GOT3 (cell line): ENCODE measurements at places on chromosomes 13 and 19.

- no peak for DNase-seq
These were observed 38.0 kb upstream of the PNMA8B start for GRCh38 chr19:46533621-46534081.

GRCh38 chr13:87123987-87124784 is 547.0 kb upstream of the SLITRK5 start:
- no peak for DNase-seq

DNA sequence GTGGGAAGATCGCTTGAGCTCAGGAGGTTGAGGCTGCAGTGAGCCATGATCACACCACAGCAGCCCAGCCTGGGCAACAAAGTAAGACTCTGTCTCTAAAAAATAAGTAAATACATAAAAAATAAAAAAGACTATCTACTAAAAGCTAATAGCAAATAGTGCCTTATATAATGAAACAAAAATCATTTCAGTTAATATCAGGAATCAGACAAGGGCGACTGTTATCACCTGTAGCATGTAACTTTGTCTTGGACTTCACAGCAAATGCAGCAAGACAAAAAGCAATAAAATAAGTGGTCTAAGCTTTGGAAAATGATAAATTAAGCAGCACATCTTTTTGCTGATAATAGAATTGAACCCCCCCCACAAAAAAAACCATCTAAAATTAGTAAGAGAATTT is 21.2 kb upstream of the GPI start:
- DNase-seq: no peak

- no peak for DNase-seq
These were observed 463 bp upstream of the POMP start for GRCh38 chr13:28658539-28658795.

DNA sequence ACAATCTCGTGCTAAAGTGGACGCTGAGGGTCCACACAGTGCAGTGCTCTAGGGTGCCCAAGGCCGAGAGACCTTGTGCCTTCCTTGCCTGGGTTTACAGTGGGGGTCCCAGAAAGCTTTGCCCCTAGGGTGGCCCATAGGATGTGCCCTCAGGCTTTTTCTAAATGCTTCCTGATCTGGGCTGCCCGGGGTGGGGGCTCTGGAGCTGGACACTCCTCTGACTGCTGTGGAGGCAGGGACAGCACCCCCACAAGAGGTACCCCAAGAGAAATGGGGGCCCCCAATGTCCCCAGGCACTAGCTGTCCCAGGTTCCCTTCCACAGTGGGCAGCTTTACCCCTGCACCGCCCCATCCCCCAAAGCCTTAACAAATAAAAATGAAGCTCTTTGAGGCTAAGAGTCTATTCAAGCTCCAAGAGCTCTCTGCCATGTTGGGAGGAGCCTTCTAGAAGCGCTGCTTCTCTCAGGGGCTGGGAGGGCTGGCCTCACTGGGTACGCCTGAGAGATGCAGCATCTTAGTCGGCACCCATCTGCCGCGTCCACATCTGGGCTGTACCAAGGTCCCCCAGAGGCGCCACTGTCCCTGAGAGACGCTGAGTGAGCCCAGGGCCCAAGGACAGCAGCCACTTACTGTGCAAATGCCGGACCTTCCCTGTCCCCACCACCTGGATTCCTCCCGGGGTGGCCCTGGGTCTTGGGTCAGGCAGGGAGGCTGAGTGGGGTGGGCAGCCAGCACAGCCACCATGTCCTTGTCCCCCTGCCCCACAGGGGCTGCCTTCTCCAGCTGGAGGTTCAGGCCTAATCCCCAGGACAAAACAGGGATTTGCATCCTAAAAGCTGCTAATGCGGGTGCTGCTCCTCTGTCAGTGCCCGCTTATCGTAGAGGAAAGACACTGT is 27.4 kb downstream of the CEBPA start:
- no peak for DNase-seq

- DNase-seq: no peak
These were observed 7.5 kb downstream of the RPS9 start for GRCh38 chr19:54207983-54208783.

DNA sequence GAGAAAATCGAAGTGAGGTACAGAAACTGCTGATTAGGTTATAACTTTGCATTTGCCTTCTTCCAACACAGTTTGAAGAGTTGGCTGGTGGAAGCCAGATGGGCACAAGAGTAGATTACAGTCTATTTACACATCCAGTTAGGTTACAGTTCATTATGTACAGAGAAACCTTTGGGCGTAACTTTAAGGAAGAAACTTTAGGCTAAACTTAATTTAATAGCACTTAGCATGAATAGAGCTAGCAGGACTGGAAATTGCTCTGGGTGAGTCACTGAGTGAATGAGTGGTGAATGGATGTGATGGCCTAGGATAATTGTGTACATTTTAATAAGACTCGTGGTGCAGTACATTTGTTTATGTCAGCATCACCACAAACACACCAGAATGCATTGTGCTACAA is 62.9 kb upstream of the KLHL1 start:
- DNase-seq: no peak

DNA sequence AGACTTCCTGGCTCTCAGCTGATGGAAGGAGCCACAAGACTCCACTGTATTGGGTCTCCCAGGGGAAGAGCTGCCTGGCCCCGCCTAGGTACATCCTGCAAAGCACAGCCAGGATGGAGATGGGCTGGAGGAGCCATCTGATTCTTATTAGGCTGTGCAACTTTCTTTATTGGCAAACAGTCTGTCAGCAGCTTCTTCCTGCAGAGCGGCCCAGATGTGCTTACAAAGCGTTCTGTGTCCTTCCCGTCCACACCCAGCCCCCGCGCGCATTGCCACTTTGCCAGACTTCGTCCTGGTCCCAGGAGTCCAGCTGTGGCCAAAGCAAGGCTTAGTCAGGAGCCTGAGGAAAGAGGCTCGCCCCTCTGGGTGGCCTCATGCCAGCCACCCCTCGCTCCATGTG is 409.3 kb downstream of the ZNF536 start:
- DNase-seq: no peak

DNA sequence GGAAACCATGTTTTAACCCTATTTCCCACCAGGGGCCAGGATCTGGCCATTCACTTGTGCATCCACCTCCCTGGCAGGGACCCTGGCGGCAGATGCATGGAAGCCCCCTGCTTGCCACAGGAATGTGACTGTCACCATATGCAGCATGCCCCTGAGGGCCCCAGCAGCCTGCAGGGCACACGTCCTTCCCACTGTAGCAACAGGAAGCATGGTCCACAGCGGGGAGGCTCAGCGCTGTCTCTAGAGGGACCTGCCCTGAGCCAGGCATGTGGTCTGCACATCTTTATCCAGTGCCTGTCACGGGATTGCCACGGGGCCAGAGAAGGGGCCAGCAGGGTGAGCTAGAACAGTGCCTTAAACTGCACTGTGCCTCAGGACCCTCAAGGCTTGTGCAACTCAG is 34.9 kb upstream of the MCF2L start:
- DNase-seq: no peak

- no peak for DNase-seq
These were observed 19.8 kb downstream of the GTPBP3 start for GRCh38 chr19:17357078-17357666.

- DNase-seq: no peak
These were observed 21.7 kb downstream of the UBE2L5 start for GRCh38 chr13:30443957-30444404.

- DNase-seq: no peak
These were observed 7.7 kb downstream of the AKAP8 start for GRCh38 chr19:15371786-15372380.

DNA sequence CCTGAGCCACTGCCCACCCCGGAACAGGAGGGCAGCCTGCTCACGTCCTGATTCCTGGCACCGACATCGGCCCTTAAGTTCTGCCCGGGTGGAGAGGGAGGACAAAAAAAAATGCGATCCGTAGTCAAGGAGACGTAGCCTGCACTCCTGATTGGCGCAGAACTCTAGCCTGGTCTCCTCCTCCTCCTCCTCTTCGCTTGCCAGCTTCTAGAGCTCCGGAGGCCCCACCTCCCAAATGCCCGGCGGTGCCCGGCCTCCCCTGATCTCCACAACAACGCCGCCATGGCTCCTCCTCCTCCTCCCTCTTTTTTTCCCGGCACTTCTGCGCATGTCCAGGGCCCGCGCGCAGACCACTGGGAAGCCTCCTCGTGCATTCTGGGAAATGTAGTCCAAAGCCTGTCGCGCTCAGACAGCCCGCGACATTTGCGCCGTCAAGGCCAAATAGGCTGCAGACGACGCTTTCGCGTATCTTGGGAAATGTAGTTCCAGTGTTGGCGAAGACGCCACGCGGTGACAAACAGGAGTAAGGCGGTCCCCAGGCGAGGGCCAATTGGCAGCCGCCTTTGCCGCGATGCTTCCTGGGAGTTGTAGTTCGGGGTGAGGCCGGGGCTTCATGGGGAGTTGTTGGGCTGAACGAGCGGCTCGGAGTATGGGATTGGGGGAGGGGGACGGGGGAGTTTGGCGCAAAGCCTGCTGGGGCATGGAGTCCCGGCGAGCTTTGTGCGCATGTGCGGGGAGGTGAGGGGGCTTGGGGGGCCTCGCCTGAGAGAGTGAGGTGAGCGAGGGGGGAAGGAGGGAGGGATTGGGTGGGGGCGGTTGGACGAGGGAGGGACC is at the start of gene ZNF444:
ZNF444 (plus strand) TSS at position 705 of the 834 bp plus-strand sequence. CDS start 5,625 bp downstream, outside the sequence.
- DNase-seq: peak; percentile 98

- no peak for DNase-seq
These were observed 98.7 kb upstream of the RNF113B start for GRCh38 chr13:98275681-98276171.
